ENCODE measurements at places on chromosomes 3 and 15.

- H3K27me3 ChIP-seq: no peaks in the 10 kb centered on the region
- no peaks in the 10 kb centered on the region for H3K36me3 ChIP-seq
- H3K4me1 ChIP-seq: peaks cover 6% of the 10 kb centered on the region
- H3K4me3 ChIP-seq: no peak overlapping the region
Measured at GRCh38 chr3:107690522-107691138, 167.9 kb downstream of the BBX start.

GRCh38 chr3:58526515-58526957 lies 10.5 kb downstream of the ACOX2 start:
- H3K27me3 ChIP-seq: no peaks in the 10 kb centered on the region
- H3K4me1 ChIP-seq: no peaks in the 10 kb centered on the region
- no peak overlapping the region for H3K4me3 ChIP-seq
- no peak for DNase-seq
- no peak overlapping the region for H3K27ac ChIP-seq
- H3K36me3 ChIP-seq: no peaks in the 10 kb centered on the region

DNA sequence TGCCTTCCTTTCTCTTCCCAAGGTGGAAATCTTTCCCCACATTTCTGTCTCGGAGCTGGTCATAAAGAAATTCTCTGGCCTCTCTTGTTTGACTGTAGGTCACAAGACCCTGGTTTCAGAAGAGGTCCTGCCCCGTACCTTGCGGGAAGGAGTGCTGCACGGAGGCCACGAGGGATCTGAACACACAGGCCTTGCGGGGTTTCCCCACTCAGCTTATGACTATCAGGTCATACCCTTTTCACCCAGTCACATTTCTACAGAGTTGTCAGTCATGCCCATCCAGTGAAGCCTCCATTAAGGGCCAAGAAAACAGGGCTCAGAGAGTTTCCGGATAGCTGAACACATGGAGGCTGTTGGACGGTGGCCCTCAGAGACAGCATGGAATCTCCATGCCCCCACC lies 54.7 kb upstream of the ATP13A3 start:
- no peak for DNase-seq
- no peak overlapping the region for H3K4me3 ChIP-seq
- H3K36me3 ChIP-seq: no peaks in the 10 kb centered on the region
- H3K4me1 ChIP-seq: no peaks in the 10 kb centered on the region
- H3K27ac ChIP-seq: no peak overlapping the region

DNA sequence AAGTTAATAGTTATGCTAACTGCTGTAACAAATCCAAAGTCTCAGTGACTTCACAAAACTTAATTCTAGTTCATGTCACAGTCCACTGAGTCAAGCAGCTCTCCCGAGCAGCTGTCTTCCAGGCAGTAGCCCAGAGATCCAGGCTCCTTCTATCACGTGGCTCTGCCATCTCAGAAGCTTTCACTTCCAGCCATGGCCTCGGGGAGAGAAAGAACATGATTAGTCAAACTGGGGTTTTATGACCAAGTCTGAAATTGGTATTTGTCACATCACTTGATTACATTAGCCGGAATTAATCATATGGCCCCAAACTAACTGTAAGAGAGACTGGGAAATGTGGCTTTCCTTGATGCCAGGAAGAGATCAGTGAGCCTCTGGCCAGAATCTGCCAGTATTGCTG lies 70.2 kb upstream of the DGKG start:
- H3K27ac ChIP-seq: no peak overlapping the region
- H3K4me3 ChIP-seq: no peak overlapping the region
- no peaks in the 10 kb centered on the region for H3K27me3 ChIP-seq
- peaks cover 28% of the 10 kb centered on the region for H3K4me1 ChIP-seq
- no peaks in the 10 kb centered on the region for H3K36me3 ChIP-seq
- DNase-seq: no peak

DNA sequence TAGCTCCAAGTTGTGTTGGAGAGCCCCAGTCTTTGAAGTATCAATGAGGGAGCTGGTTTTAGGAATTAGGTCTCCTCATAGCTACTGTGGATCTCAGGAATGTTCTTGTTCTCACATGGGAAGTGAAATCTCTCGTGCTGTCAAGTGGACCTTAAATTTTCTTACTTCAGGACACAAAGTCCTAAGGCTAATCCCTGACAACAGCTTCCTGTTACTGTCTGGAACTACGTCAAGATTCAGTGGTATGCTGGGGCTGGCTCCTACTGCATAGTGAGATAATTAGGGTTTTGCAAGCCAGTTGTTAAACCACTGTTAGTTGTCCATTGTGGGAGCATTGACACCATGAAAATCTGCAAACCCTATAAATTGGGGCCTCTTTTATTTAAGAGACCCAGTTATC lies 22.8 kb downstream of the MESP1 start:
- no peak overlapping the region for H3K4me3 ChIP-seq
- DNase-seq: peak; percentile 97
- H3K36me3 ChIP-seq: no peaks in the 10 kb centered on the region
- no peak overlapping the region for H3K27ac ChIP-seq

DNA sequence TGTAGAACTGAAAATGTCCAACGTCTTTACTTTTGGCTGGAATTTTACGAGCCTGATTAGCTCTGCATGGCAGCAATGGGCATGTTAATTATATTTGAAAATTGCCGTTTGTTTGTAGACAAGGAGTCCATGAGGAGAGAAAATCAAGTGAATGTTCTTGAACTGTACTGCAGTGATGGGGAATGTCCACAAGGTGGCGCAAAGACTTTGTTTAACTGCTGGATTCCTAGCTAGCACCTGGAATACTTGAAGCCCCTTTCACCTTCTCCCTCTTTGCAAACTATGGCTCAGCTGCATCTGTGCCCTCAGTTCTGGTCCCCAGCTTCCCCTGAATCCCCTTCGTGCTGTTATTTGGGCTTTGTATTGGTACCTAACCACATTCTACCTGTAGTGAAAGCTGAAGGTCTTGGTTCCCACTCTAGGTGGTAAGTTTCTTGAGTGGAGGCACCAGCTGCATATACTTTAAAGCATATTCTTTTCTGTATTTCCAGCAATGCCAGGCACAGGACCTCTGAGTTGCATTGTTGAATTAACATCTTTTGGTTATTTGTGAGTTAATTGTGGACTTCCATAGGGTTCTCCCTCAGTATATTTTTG lies 25.3 kb downstream of the EXOG start:
- H3K4me1 ChIP-seq: peaks cover 21% of the 10 kb centered on the region
- H3K36me3 ChIP-seq: no peaks in the 10 kb centered on the region
